ENCODE measurements at places on chromosomes 5 and 9. TPM values are rescaled to one million over a fixed set of nuclear protein-coding genes. Genes with fewer than 3 reads are reported as not detected.

Gene IL3
- total RNA-seq, result not detected

DNA sequence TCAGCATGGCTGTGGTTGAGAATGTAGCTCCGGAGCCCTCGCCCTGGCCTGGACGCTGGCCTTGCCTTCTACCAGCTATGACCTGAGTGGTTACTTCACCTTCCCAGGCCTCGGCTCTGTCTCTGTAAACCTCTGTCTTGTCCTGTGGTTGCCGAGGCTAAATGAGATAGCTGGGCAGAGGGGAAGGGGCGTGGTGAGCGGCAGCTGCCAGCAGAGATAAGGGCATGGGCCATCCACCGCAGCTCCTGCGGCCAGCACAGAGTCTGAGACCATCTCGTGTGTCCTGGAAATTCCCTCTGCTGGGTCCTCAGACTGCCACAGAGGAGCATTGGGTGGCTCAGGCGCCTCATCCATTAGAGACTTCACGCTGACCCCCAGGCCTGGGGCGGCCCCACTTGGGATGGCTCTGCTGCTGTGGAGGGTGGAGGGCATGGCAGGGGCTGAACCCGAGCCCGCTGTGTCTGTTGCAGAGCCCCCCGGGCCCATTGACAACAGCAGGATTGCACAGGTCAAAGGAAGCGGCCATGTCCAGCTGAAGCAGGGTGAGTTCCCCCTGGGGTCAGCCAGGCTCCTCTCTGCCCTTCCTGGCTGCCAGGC is 43.9 kb downstream of the USP20 start:
- DNase-seq, result no peak

DNA sequence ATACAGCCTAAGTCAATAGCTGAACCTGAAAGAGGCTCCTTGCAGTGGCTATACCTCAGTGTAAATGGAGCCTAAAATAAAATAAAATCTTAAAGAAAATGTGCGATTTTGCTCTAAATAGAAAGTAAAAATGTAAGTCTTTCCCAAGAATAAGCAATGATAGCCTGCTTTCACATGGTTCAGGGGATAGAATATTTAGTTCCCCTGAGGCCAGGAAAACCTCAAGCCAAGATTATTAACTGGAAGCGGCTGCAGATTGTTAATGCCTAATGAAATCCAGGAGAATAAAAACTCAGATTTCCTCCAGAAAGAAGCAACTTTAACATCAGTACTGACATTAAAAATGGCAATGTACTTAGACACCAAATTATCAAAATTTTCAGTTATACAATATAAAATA is 463.7 kb downstream of the CYLC2 start:
- no peak for DNase-seq

Gene TAS2R1
- total RNA-seq, result not detected

Gene UBQLN1
- total RNA-seq, result 92.7 TPM

- DNase-seq, result no peak
Measured at GRCh38 chr5:89901983-89902382, 507.6 kb downstream of the CETN3 start.

Gene FOXD4L3
- not detected for total RNA-seq

DNA sequence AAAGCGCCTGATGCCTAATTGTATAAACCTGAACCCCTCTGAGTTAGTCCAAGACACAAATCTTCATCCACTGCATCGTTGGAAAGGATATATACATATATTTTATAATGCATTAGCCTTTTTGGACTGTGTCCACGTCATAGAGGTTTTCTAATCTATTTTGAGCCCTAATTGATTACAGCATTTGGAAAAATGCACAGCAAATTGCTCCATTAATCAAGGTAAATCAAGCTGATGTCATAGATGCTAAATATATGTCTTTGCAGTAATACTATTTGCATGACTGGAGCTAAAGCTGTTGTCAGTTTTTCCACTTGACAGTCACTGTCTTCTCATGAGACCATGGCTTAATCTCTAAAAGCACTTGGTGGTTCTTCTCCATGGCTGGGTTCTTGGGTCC is 483.5 kb upstream of the TNC start:
- DNase-seq, result peak; percentile 47

DNA sequence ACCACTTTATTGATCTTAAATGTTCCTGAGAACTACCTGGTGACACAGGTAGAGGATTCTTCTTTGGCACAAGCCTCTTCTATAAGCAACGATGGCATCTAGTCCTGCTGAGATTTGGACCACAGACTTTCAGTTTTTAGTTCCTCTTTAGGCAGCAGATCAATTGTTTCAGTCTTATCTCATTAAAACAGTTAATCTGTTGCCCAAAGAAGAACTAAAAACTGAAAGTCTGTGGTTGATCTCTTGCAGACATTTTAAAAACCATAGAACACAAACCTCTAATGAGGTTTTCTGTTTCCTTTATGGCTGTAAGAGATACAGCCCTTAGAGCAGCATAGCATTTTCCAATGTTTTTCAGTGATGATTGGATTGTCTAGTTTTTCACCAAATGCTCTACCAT is 480.9 kb downstream of the MTRR start:
- no peak for DNase-seq

Gene TMEM174
- total RNA-seq, result not detected

- DNase-seq, result no peak
Measured at GRCh38 chr5:143019614-143020515, 249.7 kb downstream of the ARHGAP26 start.

Gene DDX31
- total RNA-seq, result 11.0 TPM

Gene OR1Q1
- not detected for total RNA-seq

Gene NKD2
- total RNA-seq, result not detected

Gene PKD2L2
- not detected for total RNA-seq

DNA sequence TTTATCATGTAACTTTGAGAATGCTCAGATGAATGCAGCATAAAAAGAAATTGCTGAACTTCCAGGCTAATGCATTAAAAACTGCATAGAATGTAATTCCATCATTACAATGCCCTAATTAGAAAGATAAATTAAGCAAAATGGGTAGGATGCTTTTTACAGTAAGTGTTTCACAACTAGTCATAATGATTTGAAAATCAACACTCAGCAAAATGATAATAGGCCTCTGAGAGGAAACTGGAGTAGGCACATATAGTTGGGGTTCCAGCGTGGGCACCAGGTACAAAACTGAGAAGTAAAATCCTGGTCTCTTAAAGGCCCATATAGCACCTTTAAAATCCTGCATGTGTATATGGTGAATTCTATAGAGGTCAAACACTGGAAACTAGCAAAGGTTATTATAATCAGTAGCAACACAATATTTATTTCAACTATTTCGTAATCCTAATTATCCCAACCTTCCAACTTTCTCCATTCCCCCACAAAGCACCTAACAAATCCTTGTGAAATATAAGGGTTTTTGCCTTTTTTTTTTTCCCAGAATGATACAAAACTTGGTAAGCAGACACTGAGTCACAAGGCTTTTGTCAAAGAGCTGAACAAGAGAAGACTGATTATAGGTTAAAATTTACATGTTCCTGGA is 108.0 kb upstream of the NR5A1 start:
- DNase-seq, result peak; percentile 14

GRCh38 chr5:131959906-131960305 is 14.4 kb upstream of the MEIKIN start:
- no peak for DNase-seq

Gene ENHO
- not detected for total RNA-seq

Gene PALM2AKAP2
- 12.5 TPM for total RNA-seq

DNA sequence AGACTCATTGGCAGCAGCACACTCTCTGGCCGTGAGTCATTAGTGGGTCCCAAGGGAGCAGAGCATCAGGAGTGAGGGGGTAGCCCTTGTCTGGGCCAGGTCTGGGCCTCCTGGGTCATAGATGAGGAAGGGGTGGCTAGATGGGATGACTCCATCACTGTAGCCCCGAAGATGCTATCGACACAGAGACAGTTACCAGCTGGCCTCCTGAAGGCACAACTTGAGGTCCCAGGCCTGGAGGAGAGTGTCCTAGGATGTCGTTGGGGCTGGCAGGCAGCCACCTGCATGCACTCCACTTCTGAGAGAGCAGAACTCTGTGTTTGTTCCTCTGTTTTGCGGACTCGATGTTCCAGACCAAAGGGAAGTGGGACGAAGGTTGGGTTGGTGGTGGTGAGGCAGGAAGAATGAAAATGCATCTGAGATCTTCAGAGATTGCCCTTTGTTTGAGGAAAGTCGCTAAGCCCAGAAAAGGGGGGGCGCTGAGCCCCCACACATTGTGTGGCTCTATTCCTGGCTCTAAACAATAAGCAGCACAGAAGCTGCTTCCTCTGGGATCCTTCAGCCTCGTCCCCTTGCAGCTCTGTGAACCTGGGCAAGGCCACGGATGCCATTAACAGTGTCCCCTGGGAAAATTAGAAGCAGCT is 4.7 kb downstream of the BTNL9 start:
- peak; percentile 29 for DNase-seq

Gene C9orf152
- total RNA-seq, result not detected

- peak; percentile 70 for DNase-seq
Measured at GRCh38 chr9:109411798-109412352, 86.2 kb downstream of the PTPN3 start.

Gene ESM1
- 25.5 TPM for total RNA-seq

DNA sequence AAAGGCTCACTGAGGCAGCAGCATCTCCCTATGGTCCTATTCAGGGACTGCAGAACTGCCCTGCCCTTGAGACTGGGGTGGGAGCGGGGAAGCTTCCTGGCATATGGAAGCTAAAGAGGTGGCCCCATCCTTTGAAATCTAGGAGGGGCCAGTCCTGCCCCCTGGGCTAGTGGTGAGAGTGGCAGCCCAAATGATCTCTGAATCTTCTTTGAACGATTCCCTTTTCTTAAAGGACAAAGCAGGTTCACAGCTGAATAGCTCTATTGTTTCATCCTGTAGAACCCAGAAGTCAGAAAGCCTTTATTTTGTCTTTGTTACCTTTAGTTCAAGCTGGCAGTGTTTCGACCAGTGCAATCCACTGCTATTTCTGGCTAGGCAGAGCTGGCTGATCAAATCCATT is 741.9 kb downstream of the IRX1 start:
- DNase-seq, result no peak

Gene CRB2
- total RNA-seq, result not detected

Gene SMIM32
- total RNA-seq, result not detected

Gene RNF208
- total RNA-seq, result not detected

DNA sequence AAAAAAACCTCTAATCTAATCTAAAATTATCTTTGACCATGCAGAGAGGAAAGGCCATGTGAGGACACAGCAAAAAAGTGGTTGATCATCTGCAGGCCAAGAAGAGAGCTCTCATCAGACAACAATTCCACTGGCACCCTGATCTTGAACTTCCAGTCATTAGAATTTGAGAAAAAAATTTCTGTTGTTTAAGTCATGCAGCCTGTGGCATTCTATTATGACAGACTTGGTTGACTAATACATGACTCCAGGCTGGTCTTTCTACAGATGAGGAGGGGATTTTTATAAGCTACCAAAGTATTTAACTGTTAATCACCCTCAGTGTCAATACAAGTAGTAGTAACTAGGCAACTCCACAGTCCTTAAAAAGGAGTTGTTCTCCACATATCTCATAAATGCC is 358.5 kb upstream of the RGMB start:
- peak; percentile 98 for DNase-seq

DNA sequence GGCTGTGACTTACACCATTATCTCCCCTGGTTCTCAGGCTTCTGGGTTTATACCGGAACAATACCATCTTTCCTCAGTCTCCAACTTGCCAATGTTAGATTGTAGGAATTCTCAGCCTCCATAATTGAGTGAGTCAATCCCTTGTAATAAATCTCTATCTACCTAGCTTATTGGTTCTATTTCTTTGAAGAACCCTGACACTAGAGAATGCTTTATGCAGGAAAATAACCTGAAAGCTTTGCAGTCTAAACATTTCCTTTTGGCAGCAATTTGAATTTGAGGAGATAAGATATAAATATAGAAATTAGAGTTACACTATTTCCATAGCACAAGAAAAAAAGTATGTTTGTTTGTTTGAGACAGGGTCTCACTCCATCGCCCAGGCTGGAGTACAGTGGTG is 278.1 kb upstream of the CDH18 start:
- no peak for DNase-seq

Gene NRARP
- total RNA-seq, result 0.32 TPM

Gene PRDM9
- not detected for total RNA-seq

Gene TERT
- total RNA-seq, result not detected

DNA sequence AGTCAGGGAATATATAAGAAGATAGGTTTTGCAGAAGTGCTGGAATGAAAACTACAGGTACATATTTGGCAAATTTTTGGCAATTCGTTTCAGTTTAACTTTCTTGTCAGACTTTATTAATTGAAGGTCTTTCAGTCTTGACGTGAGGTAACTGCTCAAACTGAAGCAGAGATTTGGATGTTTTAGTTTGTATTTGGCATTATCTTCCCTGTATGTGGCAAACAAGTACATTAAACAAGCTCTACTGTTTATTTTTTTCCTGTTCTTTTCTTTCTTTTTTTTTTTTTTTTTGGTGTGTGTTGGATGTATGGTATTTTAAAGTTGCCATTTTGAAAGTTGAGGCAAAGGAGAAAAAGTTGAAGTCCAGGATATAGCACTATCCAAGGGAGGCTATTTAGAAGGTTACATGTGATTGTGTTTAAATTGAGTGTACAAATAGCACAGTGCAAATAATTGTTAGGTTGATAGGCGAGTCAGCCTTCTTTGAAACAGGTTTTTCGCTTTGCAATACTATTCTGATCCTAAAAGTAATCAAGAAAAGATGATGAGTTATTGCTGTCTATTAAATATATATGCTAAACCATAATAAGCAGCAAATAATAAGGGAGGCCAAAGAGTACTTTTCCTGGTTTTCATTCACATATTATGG is 2.2 kb downstream of the PBX3 start:
- DNase-seq, result no peak

- DNase-seq, result no peak
Measured at GRCh38 chr5:74738406-74738805, 28.5 kb downstream of the GFM2 start.

DNA sequence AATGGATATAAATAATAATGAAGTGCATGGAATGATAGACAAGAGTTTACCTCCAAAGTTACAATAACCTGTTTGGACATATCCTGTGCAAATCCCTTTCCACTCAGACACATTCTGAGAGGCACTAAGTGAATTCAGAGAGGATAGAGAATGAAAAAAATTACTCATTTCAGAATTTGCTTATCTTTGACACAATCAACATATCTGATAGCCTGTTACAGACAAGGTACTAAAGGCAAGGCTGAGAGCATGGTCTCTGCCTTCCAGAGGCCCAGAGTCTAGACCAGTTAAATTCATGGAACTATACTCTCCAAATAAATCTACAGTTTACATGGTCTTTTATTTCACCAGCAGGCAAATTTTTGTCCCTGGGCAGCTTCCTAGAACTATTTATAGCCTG is 371.8 kb upstream of the PTGER4 start:
- DNase-seq, result no peak

Gene PDLIM7
- total RNA-seq, result 357 TPM
